Testis (tissue), 5 donors: ENCODE measurements at places on chromosomes 12 and 14.
A peak's percentile ranks its signal among the peaks of the same experiment; 100 is the strongest.

- DNase-seq, result peak; percentile 43
Measured at GRCh38 chr14:90406384-90406798, 9.6 kb downstream of the CALM1 start.

DNA sequence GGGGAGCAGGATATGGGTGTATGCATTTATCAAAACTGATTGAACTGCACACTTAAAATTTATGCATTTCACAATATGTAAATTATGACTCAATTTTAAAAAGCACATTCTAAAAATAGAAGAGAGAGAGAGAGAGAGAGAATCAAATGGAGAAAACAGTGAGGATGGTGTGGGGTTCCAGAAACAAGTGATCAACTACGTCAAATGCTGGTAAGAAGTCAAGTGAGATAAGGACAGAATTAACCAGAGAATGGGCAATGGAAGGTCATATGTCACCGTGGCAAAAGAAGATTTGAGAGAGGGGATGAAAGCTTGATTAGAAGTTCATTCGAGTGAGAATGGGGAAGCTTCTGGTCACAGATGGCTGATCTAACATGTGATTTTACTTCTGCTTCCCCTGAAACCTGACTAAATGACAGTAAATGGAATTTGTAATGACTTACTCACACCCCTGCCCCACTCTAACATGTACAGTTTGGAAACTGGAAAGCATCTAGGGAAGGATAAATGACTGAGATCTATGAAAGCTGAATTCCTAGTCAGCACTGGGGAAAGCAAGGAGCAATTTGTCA, 276.5 kb upstream of the AMIGO2 start:
- no peak for DNase-seq

GRCh38 chr14:93619176-93619793, 169.0 kb downstream of the PRIMA1 start:
- peak; percentile 67 for DNase-seq

- no peak for DNase-seq
Measured at GRCh38 chr14:24339284-24340151, at the start of gene RIPK3. Gene RIPK3 (minus strand): TSS chr14:24339991. CDS start chr14:24339826, 165 bp downstream.

DNA sequence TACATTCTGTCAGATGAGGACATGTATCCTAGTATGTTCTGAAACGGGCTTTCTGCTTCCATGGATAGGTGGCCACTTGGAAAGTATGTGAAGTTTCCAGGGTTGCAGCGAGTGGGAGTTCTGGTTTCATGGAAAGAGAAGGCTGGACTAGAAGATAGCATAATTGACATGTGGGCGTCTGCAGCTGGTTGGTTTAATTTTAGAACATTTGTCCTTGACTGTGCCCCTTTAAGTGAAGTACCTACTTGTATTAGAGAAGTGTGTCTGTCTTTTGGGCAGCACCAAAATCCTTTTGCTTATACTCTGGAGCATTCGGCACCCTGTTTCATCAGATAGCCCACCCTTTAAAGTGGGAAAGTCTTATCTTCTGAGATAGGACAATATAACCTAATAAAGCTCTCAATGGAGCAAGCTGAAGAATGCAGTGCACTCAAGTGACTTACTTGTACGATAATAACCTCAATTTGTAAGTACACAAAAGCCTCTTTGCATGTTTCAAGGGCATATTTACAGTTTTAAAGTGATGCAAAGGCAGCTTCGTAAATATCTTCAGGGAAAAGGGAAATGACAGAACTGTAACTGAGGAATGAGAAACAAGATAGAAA, 35.2 kb downstream of the NTN4 start:
- DNase-seq, result peak; percentile 68

DNA sequence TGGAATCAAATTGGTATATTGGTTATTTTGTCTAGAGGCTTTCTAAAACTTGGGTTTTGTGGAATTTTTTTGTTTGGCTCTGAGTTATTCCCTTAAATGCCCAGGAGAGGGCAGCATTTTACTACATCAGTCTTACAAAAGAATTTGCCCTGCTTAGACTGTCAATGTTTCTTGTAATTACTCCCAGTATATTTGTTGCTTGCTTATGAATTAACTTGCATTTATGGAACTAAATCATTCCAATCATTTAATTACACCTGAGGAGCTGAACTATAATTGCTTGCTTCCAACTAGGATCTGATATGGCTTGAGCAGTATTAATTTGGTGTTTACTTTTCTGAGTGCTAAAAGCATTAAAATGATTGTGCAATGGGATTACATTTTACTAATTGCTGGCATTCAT, 48.7 kb downstream of the MIPOL1 start:
- DNase-seq, result no peak

DNA sequence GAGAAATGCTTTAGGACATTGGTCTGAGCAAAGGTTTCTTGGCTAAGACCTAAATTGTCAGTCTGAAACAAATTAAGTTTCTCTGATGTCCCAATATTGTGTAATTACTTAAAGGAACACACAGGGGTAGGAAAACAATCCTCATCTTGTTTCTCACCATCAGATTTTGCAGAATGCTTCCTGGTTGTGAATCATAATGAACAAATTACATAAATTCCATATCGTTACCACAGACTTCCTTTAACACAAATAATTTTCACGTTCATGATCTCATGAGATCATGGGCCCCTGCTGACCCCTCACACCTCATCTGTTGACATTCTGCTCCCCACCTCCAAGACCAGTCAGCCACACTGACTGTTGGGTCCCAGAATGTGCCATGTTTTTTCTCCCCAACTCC, 194.1 kb downstream of the MON2 start:
- DNase-seq, result no peak

DNA sequence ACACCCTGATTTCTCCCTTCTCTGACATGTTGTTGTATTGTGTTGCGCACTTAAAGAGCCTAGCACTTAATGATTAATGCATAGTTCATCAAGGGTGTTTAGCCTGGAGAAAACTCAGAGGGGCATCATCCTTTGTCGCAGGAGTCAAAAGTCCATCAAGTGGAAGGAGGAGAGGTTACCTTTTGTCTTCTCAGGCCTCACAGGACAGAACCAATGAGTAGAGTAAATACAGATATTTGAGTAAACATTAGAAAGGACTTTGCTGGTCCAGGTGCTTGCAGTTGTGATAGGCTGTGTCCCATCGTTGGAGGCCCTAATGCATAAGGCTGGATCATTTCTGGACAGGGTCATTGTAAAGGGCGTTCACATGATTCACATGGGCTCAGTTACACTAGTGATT, 430.9 kb downstream of the PCNX1 start:
- no peak for DNase-seq

DNA sequence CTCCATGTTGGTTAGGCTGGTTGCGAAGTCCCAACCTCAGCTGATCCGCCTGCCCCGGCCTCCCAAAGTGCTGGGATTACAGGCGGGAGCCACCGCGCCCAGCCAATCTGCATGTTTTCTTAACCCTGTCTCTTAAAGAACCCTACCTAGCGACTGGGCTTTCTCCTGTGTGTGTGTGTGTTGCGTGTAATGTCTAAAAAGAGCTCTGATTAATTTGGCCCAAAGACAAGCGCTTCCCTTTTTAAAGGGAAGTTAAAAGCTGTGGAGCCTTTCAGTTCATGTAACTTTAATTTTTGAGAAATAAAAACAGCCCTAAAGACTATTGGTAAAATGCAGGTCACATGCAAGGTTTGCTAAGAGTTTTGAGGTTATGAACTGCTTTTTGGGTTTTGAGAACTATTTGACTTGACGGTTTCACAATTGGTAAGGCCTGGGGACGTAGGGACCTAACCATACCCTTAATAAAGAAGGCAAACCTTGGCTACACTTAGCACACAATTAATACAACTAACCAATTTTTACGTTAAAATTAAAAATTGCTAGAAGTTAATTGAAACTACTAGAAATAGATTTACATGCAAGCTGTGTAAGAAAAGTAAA, 103.2 kb downstream of the KCNMB4 start:
- no peak for DNase-seq

GRCh38 chr12:2228535-2228934, 175.7 kb downstream of the CACNA1C start:
- DNase-seq, result no peak

- DNase-seq, result no peak
Measured at GRCh38 chr12:5376591-5377207, 55.2 kb upstream of the NTF3 start.

- no peak for DNase-seq
Measured at GRCh38 chr14:72270749-72271148, 338.5 kb downstream of the RGS6 start.

DNA sequence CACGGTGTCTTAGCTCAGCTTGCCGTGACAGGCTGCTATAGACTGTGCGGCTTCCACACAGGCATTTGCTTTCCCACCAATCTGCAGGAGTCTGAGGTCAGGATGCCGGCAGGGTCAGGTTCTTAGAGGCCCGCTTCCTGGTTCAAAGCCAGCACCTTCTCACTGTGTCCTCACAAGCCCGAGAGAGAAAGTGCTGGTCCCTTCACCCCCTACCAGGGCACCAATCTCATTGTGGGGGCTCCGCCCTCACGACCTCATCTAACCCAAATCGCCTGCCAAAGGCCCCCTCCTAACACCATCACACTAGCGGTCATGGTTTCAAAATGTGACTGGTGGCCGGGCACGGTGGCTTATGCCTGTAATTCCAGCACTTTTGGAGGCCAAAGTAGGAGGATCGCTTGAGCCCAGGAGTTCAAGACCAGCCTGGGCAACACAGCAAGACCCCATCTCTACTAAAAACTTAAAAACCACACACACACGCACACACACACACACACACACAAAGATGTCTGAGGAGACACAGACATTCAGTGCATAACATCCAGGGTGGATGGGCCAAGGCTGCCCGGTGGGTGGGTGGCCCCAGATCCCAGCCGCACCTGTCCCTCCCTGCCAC, 26.8 kb downstream of the MMP17 start:
- DNase-seq, result no peak

DNA sequence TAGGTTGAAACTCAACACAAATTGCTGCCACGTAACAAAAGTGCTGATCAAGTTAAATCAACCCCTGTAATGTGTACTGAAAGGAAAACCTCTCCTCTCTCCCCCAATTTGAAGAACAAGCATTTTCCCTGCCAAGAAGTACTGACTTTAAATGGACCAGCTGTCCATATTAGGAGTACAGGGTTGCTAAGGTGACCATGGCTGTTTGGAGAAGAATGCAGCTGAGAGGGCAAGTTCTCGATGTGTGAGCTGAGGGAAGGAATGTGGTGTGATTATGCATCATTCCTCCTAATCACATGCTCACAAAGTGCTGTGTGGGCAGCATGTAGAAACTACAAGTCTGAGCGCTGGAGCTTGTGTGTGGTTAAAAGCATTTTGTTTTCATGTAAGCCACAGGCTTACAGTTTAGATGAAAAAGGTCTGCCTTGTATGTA, 50.9 kb upstream of the CCT2 start:
- peak; percentile 73 for DNase-seq

DNA sequence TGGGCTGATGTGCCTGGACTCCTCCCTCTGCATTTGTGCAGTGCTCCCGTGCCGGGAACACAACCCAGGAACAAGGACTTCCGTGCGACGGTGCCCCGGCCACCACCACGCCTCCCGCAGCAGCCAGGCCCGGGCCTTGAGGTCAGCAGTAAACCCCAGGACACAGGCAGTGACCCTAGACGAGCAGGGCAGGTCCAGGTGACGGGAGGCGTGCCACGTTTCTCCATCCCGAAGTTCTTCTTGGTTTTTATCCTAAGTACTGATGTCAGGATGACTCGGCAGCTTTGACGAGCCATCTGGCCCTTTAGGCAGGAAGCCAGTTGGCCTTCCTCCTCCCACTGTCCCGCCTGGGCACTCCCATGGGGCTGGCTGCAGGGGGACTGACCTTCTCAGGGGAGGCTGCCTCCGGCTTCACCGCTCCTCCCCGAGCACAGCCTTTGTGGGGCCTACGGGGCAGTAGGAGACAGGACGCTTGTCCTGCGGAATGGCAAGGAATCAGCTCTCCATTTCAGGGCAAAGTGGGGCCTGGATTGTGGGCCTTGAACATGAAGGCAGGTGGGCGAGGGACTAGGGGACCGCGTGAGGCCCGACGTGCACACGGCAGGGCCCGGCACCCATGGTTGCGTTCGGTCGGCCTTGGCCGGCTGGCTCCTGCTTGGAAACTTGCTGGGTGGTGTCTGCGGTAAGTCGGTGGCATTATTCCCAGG, 94.1 kb downstream of the FBXL14 start:
- DNase-seq, result no peak

DNA sequence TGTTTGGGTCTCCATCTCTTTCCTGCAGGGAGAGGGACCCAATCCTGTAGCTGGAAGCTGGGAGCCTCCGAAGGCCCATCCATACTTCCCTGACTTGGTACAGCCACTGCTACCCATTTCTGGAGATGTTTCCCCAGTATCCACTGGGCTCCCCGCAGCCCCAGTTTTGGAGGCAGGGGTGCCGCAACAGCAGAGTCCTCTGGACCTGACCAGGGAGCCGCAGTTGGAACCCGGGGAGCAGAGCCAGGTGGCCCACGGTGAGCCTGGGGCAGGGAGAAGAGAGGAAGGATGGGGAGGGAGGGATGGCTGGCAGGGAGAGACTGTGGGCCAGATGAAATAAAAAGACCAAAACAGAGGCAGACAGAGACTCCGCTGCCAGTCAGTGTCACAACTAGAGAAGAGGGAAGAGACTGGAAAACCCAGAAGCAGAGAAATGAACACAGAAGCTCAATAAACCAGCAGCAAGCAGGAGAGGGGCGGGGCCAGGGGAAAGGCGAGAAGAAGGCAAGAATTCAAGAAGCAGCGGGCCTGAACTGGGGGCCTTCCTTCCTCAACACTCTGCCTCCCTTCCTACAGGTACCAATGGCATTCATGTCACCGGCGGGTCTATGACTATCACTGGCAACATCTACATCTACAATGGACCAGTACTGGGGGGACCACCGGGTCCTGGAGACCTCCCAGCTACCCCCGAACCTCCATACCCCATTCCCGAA, 6.3 kb downstream of the LTBR start:
- no peak for DNase-seq

GRCh38 chr12:2094597-2094996, 41.8 kb downstream of the CACNA1C start:
- DNase-seq, result no peak

GRCh38 chr12:12561371-12562015, 1.2 kb downstream of the DUSP16 start:
- peak; percentile 45 for DNase-seq

GRCh38 chr12:57772429-57773322, at the start of gene EEF1AKMT3:
Gene EEF1AKMT3 (plus strand): TSS chr12:57772614. CDS start chr12:57772725, 111 bp downstream.
- peak; percentile 77 for DNase-seq

DNA sequence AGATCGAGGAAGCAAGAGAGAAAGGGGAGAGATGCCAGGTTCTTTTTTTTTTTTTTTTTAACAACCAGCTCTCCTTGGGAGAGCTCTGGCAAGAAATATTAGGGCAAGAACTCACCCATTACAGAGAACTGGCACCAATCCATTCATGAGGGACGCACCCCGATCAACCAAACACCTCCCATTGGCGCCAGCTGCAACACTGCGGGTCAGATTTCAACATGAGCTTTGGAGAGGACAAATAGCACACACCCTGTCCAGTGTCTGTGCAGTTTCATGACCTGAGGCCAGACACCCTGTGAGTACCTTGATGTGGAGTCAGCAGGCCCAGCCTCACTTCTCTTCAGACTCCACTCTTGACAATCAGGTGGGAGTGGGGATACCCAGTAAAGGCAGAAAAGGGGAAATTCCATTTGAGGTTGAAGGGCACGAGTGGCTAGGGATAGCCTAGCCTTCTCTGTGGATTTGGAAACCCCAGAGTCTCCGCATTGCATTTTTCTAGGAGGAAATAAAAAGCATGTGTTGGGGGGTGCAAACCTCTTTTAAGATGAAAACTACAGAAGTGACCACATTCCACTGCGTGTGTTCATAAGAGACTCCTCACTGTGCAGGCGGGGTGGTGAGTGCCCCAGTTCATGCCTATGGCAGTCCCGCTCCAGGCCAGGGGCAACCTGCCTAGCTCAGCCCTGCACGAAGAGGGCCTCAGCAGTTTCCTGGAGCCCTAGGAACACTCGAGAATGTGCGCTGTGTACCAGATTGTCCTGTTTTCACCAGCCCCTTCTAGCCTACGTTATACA, 42.4 kb upstream of the GPATCH2L start:
- DNase-seq, result peak; percentile 42

GRCh38 chr12:12719496-12719895, 2.3 kb downstream of the CDKN1B start:
- no peak for DNase-seq
